ENCODE measurements at places on chromosomes 12 and 14.

GRCh38 chr14:71812693-71813092 lies 119.5 kb upstream of the RGS6 start:
- no peaks in the 10 kb centered on the region for H3K36me3 ChIP-seq
- H3K4me3 ChIP-seq, result no peak overlapping the region
- no peaks in the 10 kb centered on the region for H3K4me1 ChIP-seq
- H3K27me3 ChIP-seq, result no peaks in the 10 kb centered on the region
- H3K27ac ChIP-seq, result no peak overlapping the region

- no peaks in the 10 kb centered on the region for H3K36me3 ChIP-seq
- DNase-seq, result no peak
- no peak overlapping the region for H3K4me3 ChIP-seq
Measured at GRCh38 chr12:64531665-64532334, 78.5 kb upstream of the RASSF3 start.

DNA sequence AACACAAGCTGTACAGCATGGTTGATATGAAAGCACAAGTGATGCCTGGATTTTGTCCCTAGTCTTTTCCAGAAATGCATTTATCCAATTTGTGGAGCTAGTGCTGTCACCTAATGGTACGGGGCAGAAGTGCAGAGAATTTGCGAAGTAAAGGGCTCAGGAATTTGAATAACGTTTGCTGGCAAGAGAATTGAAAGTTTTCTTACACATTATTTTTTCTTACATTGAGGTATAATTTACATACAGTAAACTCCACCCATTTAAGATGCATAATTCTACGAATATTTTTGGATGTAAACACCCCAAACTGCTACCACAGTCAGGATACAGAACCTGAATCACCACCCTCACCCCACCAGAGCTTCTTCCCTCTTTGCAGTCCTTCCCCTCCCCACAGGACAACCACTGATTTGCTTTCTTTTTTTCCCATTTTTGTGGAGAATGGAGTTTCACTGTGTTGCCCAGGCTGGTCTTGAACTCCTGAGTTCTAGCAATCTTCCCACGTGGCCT lies 3.5 kb downstream of the AICDA start:
- H3K27ac ChIP-seq, result no peak overlapping the region
- no peaks in the 10 kb centered on the region for H3K27me3 ChIP-seq
- no peak for DNase-seq
- no peak overlapping the region for H3K4me3 ChIP-seq
- no peaks in the 10 kb centered on the region for H3K36me3 ChIP-seq

DNA sequence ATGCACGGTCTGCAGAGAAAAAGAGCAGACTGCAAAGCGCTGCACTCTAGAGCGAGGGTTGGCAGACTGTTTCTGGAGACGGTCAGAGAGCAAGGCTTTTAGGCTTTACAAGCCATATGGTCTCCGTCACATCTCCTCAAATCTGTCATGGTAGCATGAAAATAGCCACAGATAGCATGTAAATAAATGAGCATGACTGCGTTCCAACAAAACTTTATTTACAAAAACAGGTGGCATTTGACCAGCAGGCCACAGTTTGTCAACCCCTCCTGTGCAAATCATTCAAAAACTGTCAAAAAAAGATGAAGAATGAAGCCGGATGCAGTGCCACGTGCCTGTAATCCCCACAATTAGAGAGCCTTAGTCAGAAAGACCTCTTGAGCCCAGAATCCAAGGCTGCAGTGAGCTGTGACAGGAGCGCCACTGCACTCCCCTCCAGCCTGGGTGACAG lies 18.9 kb downstream of the SYNE3 start:
- H3K27ac ChIP-seq, result no peak overlapping the region
- no peaks in the 10 kb centered on the region for H3K27me3 ChIP-seq
- H3K4me1 ChIP-seq, result peaks cover 52% of the 10 kb centered on the region

- no peaks in the 10 kb centered on the region for H3K36me3 ChIP-seq
- H3K27ac ChIP-seq, result no peak overlapping the region
- no peaks in the 10 kb centered on the region for H3K27me3 ChIP-seq
- no peak for DNase-seq
- H3K4me3 ChIP-seq, result no peak overlapping the region
- no peaks in the 10 kb centered on the region for H3K4me1 ChIP-seq
Measured at GRCh38 chr14:44846232-44846824, 115.4 kb downstream of the KLHL28 start.

DNA sequence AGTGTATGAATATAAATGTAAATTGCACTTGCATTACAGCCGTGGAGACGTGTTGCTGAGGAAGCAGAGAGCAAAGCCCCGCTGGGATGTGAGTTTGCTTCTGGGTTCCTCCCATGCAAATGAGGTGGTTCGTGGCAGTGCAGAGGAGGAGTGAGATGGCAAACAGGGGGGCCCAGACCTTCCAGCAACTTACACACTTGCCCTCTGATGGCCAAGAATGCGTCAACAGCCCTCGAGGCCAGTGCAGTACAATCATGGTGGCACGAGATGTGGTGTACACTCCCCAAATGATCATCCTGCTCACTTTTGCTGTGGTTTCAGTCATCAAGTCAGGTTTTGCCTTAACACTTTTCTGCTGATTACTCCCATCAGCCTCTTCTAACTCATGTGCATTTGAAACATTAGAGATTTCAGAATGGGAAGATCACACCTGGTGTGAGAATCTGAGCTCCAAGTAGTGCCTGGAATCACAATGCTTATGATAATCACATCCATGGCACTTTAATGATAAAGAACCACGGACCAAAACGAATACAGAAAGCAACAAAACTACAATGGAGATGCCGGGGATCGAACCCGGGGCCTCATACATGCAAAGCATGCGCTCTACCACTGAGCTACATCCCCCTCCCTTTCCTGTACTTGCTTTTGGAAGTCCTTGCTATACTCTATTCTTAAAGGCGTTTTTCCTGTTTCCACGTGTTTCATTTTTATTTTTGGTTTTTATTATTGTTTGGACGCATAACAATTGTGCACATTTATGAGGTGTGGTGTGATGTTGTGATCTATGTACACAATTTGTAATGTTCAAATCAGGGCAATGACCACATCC lies 7.0 kb upstream of the UBC start:
- H3K27ac ChIP-seq, result peak overlapping the region; percentile 100
- DNase-seq, result peak; percentile 69
- H3K36me3 ChIP-seq, result no peaks in the 10 kb centered on the region
- peaks cover 55% of the 10 kb centered on the region for H3K4me1 ChIP-seq

DNA sequence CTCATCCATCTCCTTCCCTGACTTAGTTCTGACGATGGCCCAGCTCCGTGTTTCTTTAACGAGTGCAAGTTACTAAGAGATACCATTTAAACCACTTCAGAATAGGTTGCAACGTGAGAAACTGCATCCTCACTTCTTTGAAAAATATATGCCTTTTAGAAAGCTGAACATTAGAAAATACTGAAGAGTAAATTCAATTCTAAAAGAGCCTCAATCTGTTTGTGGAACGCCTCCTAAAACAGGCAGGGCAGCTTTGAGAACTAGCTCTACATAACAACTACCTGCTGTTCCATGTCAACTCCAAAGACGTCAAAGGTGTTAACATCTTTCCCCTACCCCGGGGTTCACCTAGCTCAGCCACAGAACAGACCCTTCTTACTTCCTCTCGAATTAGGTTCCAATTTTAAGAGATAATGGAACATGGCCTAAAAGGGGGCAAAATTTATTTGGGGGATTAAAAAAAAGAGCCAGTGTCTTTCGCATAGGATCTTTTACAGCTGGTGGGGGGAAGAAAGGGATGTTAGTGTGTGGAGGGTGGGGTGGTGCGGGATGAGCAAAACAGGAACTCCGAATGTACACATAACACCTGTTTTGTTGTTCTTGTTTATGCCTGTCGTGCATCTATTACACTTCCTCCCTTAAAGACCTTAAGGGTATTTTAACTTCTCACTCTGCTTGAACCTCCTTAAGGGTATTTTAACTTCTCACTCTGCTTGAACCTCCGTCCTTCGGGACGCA lies 3.3 kb downstream of the BHLHE41 start:
- peak overlapping the region; percentile 79 for H3K27ac ChIP-seq
- no peak for DNase-seq
- peaks cover 54% of the 10 kb centered on the region for H3K4me1 ChIP-seq
- peaks cover 49% of the 10 kb centered on the region for H3K27me3 ChIP-seq
- peak overlapping the region; percentile 62 for H3K4me3 ChIP-seq

DNA sequence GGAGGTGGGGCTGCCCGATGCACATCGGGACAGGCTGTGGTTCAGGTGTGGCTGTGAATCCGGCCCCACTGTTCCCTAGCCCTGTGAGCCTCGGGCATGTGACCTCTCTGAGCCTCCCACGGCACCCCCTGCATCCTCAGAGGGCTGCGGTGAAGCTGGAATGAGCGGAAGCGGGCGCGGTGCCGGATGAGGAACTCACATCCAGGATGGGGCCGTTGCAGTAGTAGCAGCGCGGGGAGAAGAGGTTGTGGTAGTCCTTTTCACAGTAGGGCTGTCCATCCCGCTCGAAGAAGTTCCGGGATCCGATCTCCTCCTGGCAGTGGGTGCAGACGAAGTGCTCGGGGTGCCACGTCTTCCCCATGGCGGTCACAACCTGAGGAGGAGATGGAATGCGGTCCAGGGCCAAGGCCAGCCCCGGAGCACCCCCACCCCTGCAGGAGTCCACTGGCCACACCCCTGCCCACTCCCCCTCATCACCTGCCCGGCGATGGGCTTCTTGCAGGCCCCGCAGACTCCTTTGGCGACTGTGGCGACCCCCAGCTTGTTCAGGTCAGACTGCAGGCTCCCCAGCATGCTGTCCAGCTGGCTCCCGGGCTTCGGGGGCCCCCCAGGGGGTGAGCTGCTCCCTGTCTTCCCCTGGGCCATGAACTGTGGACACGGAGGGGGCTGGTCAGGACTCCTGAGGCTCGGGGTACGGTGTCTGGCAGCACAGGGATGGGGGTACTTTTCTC lies 13.9 kb upstream of the RPLP0 start:
- DNase-seq, result no peak
- no peaks in the 10 kb centered on the region for H3K27me3 ChIP-seq
- H3K4me1 ChIP-seq, result no peaks in the 10 kb centered on the region
- H3K36me3 ChIP-seq, result peaks cover 99% of the 10 kb centered on the region
- no peak overlapping the region for H3K4me3 ChIP-seq
- H3K27ac ChIP-seq, result no peak overlapping the region

DNA sequence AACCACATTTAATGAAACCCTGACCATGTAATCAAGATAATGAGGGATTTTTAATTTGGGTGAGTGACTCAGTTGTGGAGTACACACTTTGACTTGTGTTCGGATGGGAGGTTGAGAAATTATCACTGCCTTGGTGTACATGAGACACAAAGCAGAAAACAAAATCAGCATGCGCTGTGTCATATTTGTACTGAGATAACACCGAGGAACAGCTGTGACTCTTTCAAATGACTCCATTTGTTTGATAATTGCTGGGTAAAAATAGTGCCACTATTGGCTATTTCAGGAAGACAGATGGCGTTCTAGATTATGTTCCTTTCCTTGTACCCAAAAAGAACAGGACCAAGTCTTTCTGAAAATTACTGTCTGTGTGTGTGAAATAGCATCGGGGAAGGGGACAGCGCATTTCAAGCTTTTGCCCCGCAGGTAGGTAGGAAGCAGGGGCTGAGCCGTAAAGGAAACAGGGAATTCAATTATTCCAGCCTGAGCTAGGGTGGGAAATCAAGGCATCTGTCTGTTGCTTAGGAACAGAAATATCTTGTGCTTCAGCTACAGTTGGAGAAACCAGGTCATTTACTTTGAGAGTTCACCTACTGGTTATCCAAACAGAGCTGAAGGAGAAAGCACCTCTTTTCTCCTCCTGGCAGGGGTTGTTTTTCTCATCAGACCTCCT lies 114.3 kb downstream of the SNAPC1 start:
- H3K27me3 ChIP-seq, result no peaks in the 10 kb centered on the region
- H3K27ac ChIP-seq, result no peak overlapping the region
- H3K4me1 ChIP-seq, result no peaks in the 10 kb centered on the region
- no peak for DNase-seq
- H3K36me3 ChIP-seq, result no peaks in the 10 kb centered on the region

GRCh38 chr14:105845725-105846309 lies 319.4 kb downstream of the TMEM121 start:
- no peaks in the 10 kb centered on the region for H3K27me3 ChIP-seq
- H3K27ac ChIP-seq, result no peak overlapping the region
- no peaks in the 10 kb centered on the region for H3K36me3 ChIP-seq
- no peak for DNase-seq
- no peaks in the 10 kb centered on the region for H3K4me1 ChIP-seq
- no peak overlapping the region for H3K4me3 ChIP-seq

DNA sequence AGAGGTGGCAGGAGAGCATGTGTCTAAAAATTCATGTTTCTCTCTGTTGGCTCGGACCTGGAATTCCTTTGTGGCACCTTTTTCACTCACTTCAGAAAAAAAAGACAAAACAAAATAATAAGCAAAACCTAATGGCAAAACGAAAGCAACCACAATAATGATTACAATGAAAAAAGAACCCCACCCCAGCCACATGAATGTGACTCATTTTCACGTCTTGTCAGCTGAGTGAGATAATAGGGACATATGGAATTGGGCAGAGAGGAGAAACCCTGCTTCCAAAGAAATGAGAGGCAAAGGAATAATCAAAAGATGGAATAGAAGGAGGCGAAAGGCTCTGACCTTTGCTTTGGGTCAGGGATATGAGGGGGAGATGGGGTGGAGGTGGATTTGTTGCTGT lies 143.4 kb downstream of the SLC8A3 start:
- H3K36me3 ChIP-seq, result no peaks in the 10 kb centered on the region
- no peak for DNase-seq
- H3K4me1 ChIP-seq, result no peaks in the 10 kb centered on the region
- peaks cover 7% of the 10 kb centered on the region for H3K27me3 ChIP-seq
- H3K4me3 ChIP-seq, result no peak overlapping the region

GRCh38 chr12:127717278-127717677 lies 549.7 kb upstream of the TMEM132C start:
- no peaks in the 10 kb centered on the region for H3K4me1 ChIP-seq
- H3K4me3 ChIP-seq, result no peak overlapping the region
- DNase-seq, result no peak
- no peaks in the 10 kb centered on the region for H3K36me3 ChIP-seq
- peaks cover under 1% of the 10 kb centered on the region for H3K27me3 ChIP-seq
- no peak overlapping the region for H3K27ac ChIP-seq

- DNase-seq, result peak; percentile 73
- H3K4me3 ChIP-seq, result peak overlapping the region; percentile 3
- H3K4me1 ChIP-seq, result peaks cover 24% of the 10 kb centered on the region
- no peaks in the 10 kb centered on the region for H3K36me3 ChIP-seq
- H3K27ac ChIP-seq, result no peak overlapping the region
Measured at GRCh38 chr12:65602610-65603295, 221.5 kb upstream of the HMGA2 start.

DNA sequence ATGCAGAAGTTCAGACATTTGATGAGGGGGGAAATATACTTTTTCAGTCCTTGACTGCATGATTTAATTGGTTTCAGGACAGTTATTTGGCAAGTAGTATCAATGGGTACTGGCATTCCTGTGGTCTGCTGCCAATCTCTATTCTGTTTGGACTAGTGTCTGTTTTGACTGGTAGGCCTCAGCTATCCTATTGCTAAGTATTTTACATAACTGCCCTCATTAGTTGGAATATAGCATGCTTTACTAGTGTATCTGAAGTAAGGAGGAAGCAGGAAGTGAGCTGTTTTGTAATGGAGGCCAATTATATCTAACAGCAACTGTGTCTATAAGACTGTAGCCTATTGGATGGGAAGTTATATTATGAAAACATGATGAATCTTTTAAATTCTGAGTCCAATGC lies 104.3 kb downstream of the FLRT2 start:
- no peaks in the 10 kb centered on the region for H3K27me3 ChIP-seq
- no peaks in the 10 kb centered on the region for H3K4me1 ChIP-seq
- no peaks in the 10 kb centered on the region for H3K36me3 ChIP-seq
- no peak overlapping the region for H3K4me3 ChIP-seq
- no peak for DNase-seq
- H3K27ac ChIP-seq, result no peak overlapping the region

Measured in lower lobe of right lung (tissue), 2 donors.